ENCODE measurements at places on chromosomes 1 and 21. TPM values are rescaled to one million over a fixed set of nuclear protein-coding genes. Genes with fewer than 3 reads are reported as not detected.

Gene SLC22A15
- 0.04 TPM for total RNA-seq

Gene LCE1B
- not detected for total RNA-seq

Gene CAMK1G
- total RNA-seq, result not detected

Gene GJB3
- not detected for total RNA-seq

Gene DISC1
- total RNA-seq, result 10.9 TPM

Gene CEP170
- 225 TPM for total RNA-seq

Gene OLFML2B
- 0.28 TPM for total RNA-seq

Gene INKA2
- total RNA-seq, result 6.0 TPM

Gene FNDC5
- total RNA-seq, result 0.40 TPM

Gene TPTE
- total RNA-seq, result not detected

GRCh38 chr1:201074018-201074417, 38.2 kb downstream of the CACNA1S start:
- DNase-seq, result no peak

GRCh38 chr1:52413410-52413989, 9.1 kb downstream of the PRPF38A start:
- DNase-seq, result no peak

DNA sequence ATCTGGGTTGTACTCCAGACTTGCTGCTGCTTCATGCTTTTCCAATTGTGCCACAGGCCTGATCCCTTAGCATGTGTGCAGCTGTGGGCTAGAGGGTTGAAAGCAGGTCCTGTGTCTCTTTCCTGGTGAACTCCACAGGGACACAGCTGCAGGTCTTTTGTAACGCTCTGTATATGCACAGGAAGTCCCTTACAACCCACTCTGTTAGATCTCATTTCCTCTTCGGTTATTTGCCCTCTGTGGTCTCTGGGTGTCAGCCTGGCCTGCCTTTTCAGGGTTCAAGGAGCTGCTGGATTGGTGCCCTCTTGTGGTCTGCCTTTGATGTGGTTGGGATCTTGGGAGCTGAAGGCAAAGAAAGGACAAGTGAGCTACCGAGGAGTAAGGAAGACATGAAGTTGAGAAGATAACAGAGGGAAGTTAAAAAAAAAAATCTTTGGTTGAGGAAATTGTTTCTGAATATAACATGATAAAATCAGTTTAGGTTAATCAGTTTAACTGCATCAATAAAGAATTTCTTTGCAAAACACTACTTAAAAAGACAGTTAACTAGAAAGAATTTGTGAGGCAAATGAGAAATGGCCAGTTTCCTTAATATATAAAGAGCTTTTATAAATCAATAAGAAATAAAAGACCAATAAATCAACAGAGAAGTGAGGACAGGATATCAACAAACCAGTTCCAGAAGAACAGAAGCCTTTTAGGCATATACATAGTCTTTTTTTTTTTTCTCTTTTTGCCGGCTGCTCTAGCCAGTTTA, 44.1 kb downstream of the UCK2 start:
- DNase-seq, result no peak

DNA sequence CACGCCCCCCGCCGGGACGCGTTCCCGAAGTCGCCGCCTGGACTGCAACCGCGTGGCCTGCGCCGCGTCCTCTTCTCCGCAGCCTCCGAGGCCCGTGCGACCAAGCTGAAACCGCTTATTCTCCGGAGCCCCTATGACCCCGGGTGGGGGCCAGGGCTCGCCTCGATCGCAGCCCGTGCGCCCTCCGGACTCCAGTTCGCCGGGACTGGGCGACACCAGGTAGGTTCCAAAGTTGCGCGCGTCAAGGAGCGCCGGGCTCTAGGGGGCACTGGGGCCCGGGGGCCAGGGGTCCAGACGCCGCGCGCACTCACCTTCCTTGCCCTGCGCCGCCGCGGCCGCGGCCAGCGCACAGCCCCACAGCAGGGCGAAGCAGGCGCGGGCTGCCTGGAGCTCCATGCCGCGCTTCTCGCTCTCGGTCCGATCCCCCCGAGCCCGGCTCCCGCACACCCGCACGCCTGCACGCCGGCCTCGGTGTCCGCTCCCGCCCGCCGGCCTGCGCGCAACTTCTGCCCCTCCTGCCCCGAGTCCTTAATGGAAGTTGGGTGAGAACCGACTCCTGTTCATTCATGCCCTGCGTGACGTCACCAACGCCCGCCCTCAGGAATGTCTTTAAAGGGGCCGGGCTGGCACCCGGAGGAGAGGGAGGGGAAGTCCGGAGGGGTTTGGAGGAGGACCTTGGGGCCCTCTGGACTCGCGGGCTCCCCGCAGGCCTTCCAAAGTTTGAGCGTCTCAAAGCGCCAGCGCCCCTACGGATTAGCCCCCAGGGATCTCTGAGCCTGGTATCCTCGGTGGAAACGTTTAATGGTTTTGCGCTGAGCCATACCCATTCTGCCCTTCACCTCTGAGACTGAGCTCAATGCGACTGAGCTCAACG, at the start of gene EPHA2:
Gene EPHA2 (minus strand): TSS at position 533 of the 874 bp plus-strand sequence. CDS start 137 bp downstream, at position 396.
- DNase-seq, result peak; percentile 72

DNA sequence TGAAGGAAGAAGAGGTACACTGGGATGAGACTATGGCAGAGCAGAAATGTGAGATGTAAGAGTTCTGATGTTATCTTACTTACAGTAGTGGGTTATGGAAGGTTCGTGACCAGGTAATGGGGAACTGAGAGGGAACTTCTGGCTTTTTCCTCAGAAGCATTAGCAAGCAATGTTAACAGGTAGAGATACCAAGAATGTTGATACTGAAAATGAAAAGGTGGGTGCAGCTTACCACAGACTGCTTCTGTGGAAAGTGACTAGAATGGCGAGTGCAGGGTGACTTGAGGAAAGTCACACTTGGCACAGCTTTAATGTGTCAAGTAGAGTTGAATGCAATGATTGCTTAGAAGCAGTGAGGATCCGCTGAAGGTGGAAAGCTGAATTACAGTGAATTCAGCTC, 70.8 kb downstream of the PLA2G4A start:
- DNase-seq, result no peak

DNA sequence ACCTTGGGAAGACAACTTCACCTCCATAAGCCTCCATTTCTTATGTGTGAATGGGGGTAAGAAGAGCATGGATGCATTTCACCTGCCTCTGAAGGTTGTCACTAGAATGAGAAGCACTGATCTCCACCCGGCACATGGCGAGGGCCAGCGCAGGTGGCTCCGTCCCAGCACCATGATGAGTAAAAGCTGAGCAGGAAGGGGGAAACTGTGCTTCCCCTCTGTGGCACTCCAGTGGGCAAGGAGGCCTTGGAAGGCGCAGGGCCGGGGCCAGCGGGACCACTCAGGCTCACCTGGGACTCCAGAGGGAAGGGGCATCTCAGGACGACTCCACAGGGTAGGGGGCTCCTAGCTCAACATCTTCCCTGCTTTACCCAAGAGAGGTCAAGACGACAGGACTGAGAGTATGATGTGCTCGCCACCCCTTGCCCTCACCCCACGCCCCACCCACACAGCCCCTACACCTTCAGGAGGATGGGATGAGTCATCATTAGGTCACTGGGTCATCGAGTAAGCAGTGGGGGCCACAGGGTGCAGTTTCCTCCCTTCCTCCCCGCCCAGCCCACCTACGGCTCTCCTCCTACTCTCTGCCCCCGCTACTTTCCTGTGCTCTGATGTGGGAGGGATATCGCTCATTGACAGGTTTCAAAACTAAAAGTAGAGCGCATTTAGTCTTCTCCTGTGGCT, 112.1 kb downstream of the HIVEP3 start:
- DNase-seq, result no peak

GRCh38 chr1:233993651-233994050, 89.2 kb downstream of the SLC35F3 start:
- DNase-seq, result no peak

- DNase-seq, result no peak
Measured at GRCh38 chr1:221456918-221457317, 285.0 kb downstream of the DUSP10 start.

- DNase-seq, result no peak
Measured at GRCh38 chr1:171424494-171424893, 60.8 kb upstream of the PRRC2C start.

GRCh38 chr1:150777544-150777943, 12.0 kb upstream of the CTSS start:
- DNase-seq, result no peak

DNA sequence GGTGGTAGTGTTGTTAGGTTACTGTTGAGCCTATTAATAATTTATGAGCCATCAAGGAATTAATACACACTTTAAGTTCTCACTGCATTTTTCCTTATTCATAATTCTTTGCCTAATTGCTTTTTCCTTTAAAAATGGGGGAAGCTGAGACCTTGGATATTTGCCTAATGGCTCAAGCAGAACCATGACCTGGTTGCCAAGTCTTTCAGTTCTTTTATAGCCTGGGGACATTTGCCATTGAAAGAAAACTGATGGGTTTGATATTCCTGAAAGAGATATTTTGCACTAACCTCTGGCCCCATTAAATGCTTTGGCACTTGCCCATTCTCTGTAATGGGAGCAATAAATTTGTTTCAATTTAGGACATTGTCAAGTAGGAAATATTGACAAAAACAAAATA, 18.5 kb upstream of the LRRC53 start:
- DNase-seq, result no peak

- DNase-seq, result no peak
Measured at GRCh38 chr1:32393832-32394140, 455 bp downstream of the BSDC1 start.

GRCh38 chr21:31945141-31945540, 72.3 kb downstream of the HUNK start:
- no peak for DNase-seq

GRCh38 chr1:17861685-17862084, 106.6 kb downstream of the ACTL8 start:
- DNase-seq, result no peak

GRCh38 chr1:205528887-205529825, 24.7 kb downstream of the CDK18 start:
- DNase-seq, result no peak

- DNase-seq, result peak; percentile 1
Measured at GRCh38 chr1:101653482-101653946, 343.2 kb downstream of the OLFM3 start.

DNA sequence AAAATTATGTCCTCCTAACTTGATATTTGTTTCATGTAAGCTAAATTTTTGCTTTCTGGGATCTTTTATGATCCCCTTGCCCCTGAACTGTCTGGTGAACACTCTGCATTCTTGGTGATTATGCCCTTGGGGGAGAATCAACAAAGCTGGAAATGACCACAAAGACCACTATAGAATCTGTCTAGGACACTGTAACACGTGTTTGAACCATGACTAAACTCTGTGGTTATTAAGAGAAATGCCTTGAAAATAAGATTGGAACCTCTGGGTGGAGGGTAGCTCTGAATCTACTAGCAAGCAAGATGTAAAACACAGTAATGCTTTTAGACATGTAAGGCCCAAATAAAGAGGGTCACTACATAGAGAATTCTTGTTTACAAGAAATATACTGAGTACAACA, 237.5 kb downstream of the HMCN1 start:
- no peak for DNase-seq

DNA sequence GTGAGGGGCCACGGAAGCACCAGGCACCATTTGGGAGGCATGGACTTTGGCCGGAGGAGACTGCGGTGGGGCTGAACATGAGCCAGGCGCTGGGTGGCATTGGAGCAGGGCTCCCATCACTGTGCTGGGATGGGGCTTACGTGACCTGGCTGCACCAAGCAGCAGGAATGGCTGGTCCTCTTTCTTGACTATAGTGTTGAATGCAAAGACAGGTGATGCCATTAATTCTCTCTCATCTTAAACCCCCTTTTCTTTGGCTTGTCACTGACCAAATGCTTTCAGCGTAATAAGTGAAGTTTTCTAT, 447.9 kb downstream of the CAMTA1 start:
- DNase-seq, result no peak

- no peak for DNase-seq
Measured at GRCh38 chr1:14869187-14869586, 270.7 kb downstream of the KAZN start.

- no peak for DNase-seq
Measured at GRCh38 chr1:231166398-231166797, 4.5 kb downstream of the TRIM67 start.

DNA sequence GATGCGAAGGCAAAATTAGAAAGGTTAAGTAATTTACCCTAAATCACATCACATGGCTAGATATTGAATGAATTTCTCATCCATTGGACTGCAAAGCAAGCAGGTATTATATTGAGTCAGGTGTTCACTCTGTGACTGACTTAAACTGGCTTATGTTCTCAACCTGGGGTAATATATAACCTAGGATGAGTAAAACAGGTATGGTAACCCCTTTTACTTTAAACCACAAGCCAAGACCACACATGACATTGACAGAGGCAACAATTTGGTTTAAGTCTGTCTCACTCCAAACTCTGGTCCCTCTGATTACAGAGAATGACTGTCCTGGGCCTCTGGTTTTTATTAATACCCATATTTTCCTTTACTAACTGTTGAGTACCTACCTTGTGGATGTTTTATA, 33.3 kb downstream of the MAEL start:
- DNase-seq, result no peak

- peak; percentile 2 for DNase-seq
Measured at GRCh38 chr1:38489844-38490270, 369.7 kb downstream of the RRAGC start.

- no peak for DNase-seq
Measured at GRCh38 chr21:41410361-41410760, 15.7 kb upstream of the MX1 start.

DNA sequence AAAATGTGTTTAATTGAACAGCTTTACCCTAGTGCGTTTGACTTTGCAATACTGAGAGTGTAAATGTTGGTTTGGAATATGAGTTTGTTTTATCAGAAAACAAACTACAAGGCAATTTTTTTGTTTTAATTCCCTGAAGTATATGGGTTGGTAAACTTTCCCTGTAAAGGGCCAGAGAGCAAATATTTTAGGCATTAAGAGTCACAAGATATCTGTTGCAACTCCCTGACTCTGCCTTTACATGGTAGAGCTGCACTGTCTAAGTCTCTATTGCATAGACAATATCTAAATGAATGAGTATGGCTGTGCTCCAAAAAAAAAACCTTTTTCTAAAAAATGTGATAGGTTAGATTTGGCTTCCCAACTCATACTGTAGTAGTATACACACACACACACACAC, 115.1 kb upstream of the PBX1 start:
- DNase-seq, result no peak

GRCh38 chr1:82139751-82140468, 339.2 kb downstream of the ADGRL2 start:
- no peak for DNase-seq

DNA sequence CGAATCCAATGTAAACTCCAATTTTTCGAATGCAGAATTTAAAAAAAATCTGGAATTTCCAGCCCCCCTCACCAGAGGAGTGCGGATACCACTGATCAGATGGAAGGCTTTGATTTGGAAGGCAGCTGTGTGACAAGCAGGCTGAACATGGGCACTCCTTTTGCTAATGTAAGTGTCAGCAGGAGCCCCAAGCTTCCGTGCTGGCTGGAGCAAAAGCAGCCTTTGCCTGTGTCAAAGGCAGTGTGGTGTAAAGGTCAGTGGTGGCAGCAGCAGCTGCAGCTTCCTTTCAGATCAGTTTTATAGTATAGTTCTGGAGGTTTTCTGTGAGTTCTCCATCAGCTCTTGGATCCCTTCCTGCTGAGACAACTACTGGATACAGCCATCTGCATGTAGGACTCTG, 259.9 kb downstream of the CTH start:
- no peak for DNase-seq

DNA sequence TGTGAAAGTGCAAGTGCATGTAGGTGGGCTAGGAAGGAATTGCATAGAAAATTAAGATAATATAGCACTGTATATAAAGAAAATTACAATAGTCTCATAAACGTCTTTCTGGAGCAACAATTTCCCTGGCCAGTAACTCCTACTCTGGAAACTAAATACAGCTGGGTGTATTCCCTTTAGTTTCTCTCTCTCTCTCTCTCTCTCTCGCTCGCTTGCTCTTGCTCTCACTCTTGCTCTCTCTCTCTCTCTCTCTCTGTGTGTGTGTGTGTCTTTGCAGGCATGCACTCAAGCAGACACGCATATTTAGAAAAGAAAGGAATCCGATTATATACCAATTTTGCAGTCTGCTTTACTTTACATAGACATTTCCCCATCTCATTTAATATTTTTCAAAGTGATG, 14.7 kb downstream of the S100A10 start:
- no peak for DNase-seq

Measured in pulmonary artery endothelial cell (primary cell).